Right forelimb (tissue), 1 donor: ENCODE measurements at places on chromosomes 3 and 15.

GRCh38 chr3:9721015-9721699, 10.4 kb upstream of the BRPF1 start:
- no peak for DNase-seq

- no peak for DNase-seq
Observed at GRCh38 chr3:105030211-105030610, 336.5 kb upstream of the ALCAM start.

GRCh38 chr15:66939016-66939415, 126.4 kb upstream of the SMAD3 start:
- DNase-seq, result no peak

DNA sequence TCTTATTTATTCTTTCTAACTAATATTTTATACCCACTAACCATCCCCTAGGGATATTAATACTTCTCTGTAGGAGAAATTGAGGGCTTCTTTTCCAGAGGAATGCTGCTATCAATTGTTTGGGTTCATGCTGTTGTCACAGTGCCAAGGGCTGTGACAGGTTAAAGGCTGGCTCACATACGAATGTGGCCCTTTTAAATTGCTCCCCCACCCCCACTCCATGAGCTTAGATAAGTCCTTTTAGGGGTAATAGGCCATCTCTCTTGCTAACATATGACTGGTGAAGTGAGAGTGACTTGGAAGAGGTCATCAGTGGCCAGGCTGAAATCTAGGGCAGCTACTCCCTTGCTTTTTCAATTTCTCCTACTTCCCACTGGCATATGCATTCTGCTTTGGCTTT, 121.9 kb upstream of the DPH6 start:
- DNase-seq, result no peak

GRCh38 chr15:40354408-40355171, 3.4 kb upstream of the DISP2 start:
- DNase-seq, result no peak

- no peak for DNase-seq
Observed at GRCh38 chr3:102529452-102529851, 94.6 kb downstream of the ZPLD1 start.

DNA sequence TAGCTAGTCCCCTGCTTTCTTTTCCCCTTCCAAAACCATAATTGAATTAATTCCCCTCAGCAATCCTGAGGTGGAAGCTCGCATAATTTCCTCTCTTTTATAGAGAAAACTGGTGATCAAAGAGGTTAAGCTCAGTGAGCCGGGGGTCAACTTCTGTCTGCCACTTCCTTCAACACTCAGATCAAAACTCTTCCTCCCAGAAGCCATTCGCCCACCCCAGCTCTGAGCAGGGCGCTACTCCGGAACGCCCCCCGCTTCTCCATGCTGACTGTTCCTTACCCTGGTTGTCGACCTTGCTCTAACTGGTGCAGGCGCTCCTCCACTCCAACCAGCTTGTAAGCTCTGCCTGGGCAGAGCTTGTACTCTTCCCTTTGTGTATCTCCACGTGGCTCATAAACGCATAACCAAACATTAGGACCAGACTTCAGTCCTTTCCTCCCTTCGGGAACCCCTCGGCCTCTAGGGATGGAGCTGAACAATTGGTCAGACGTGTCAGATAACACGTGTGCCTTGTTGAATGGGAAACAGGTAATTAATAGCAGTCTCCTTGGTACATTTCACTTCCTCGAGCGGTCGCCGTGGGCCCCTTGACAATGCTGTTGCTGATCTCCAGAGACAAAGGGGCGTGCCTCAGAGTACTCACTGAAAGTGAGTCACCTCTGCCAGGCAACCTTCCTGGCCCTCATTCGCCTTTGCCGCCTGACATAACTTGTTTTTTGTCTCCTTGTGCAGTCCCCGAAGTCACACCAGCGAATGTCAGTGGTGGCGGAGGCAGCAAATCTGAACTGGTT, 71.8 kb downstream of the IL5RA start:
- DNase-seq, result no peak

GRCh38 chr3:56751056-56751707, 50.6 kb downstream of the ARHGEF3 start:
- DNase-seq, result no peak

- no peak for DNase-seq
Observed at GRCh38 chr3:197590313-197590962, 34.7 kb upstream of the BDH1 start.

GRCh38 chr3:158233791-158234190, 123.9 kb downstream of the RSRC1 start:
- DNase-seq, result no peak

DNA sequence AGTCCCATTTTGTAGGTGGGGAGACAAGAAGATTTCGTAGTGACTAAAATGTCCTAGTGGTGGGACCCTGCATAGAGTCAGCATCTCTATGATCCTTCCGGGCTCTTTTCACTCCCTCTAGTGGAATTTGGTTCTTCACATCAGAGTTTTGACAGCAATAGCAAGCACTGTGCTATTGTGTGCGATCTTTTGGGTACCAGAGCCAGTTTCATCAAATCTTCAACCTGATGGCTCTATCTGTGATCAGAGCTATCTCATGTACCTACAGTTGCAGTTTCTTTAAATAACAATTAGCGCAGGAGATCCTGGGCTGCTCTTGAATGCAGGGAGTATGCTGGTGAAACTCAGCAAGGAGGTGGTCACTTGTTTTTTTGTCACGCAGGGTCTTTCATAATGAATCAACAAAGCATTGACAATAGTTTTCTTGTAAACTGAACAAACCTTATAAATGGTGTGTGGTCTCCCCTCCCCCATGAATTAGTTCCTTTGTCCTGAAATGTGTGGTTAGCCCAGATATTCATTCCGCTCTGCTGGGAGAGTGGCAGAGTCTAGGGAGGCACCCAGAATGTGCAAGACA, 257.2 kb upstream of the SOX2 start:
- no peak for DNase-seq

DNA sequence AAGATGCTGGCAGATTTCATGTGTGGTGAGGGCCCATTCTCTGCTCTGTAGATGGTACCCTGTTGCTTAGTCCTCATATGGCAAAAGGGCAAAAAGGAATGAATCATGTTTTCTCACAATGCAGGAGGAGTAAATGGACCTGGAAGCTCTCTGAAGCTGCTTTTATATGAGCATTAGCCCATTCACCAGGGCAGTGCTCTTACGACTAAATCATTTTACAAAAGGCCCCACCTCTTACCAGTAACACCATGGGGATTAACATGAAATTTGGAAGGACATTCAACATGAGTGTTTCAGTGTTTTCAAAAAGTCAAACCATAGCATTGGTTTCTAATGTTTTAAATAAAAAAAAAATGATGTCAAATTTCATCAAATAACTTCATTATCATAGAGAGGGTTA, 495.7 kb upstream of the CBLB start:
- no peak for DNase-seq

DNA sequence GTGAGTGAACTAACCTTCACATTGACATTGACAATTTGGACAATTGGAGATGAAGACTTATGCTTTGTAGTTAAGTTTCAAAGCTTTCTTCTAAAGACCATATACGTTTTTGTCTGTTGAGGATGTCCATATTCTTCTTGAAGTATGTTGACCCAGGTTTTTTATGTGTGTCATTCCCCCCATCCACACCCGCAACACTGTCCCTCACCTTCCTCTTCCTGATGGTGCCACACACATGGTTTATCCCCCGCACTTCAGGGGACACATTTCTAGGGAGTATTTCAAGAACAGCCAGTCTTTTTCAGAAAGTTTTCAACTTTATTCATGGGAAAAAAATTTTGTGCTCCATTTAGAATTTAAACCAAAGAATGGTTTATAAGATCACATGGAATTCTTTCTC, 105.1 kb downstream of the GHSR start:
- no peak for DNase-seq

DNA sequence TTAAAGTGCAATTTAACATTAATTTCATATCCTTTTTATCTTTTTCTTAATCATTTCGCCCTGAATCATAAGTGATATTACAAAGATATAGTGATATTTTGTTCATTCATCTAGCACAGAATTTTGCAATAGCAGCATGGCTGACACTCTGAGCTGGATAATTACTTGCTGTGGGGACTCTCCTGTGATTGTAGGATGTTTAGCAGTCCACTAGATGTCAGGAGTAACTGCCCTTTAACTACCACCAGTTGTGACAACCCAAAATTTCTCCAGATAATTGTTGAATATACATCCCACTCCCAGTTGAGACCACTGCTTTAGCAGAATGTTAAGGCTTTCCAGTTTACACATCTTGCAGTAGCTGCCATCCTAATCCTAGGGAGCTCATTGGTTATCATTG, 196.8 kb upstream of the MBNL1 start:
- no peak for DNase-seq

GRCh38 chr3:126390751-126391150, 4.0 kb upstream of the CFAP100 start:
- no peak for DNase-seq

DNA sequence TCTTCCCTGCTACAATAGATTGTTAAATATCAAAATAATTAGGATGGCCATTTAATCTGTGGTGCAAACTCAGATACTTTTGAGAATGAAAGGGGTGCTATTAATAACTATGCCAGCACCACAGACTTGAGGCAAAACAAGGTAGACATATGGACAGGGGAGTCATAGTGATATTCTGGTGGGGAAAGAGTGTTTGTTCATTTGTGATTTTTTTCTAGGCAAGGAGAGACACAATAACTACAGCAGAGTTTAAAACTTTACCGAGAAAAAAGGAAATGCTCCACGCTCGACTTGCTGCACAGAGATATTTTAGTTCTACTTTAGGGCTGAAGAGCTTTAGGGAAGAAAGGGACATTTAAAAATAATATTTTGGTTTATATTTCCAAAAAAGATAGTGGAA, 611.2 kb upstream of the GRM7 start:
- no peak for DNase-seq

DNA sequence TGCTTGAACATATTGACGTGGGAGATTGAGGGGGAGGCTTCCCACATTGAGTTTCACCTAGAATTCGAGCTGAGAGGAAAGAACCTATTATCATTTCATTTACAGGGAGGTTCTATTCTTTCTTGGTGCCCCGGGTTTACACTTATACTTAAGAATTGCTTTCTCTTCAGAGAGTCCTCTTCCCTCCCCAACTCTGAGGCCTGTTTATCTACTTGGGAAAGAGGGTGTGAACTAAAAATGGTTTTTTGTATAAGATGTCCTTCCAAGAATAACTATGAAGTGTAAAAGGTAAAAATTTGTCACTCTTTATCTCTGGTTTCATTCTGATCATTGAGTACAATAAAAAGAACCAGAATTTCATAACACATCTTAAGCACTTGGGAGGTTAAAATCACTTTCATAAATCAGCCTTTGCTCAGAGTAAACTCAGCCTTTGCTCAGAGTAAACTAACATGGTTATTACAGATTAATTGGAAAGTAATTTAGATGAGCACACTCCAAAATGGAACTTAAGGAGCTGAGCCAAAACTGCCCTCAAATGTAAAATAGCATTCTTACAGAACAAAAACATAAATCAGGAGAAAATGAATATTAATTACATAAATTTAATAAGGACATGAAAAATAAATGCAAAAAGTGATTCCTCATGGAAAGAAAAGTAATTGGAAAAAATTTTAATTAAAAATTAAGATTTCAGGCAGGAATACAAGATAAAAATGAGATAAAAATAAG, 75.2 kb downstream of the GADL1 start:
- no peak for DNase-seq

DNA sequence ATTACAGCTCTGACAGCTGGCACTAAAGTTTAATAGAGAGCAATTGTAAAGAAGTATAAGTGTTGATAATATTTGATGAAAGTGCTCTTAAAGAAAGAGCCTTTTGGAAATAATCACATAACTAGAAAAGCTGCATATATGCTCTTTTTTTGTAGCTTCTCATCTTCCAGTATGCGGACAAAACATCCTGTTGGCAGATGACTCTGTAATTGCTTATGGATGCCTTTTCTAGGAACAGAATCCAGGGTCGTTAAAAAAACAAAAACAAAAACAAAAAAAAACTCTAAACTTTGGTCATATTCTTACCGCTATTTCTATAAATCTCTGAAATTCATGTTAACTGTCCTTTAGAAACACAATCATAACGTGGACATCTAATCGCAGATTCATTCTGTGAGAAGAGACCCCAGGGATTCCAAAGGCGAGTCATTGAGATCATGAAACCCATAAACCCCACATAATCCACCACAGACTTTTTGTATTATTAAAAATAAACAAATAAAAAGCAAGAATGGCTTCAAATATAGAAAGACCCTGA, 109.8 kb downstream of the EPHA3 start:
- no peak for DNase-seq

DNA sequence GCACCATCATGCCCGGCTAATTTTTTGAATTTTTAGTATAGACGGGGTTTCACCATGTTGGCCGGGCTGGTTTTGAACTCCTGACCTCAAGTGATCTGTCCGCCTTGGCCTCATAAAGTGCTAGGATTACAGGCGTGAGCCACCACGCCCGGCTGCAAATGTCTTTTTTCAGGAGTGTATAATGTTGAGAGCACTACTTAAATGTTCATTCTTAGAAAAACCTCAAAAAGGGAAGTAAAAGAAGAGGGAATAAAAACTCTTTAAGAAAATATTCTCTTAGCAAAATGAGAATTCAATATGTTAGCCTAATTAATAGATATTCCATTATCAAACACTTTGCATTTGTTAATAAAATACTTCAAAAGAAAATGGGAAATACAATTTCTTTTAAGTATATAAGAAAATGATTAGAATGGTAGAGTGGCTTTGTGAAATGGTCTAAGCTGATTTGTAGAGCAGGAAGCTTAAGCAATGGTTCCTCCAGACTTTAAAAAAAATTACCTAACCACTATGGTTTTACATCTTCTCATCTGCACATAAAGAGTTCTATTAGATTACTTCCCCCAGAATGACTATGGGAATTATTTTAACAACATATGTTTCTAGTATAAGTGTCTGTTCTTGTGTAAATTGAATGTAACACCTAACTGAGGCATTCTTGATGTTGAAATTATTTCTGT, 226.7 kb upstream of the ALCAM start:
- DNase-seq, result no peak

GRCh38 chr15:90001062-90001682, at the start of gene ZNF710:
Gene ZNF710, plus strand, starts transcription at chr15:90001324. Its CDS starts 65,814 bp downstream, at chr15:90067138.
- peak; percentile 83 for DNase-seq

DNA sequence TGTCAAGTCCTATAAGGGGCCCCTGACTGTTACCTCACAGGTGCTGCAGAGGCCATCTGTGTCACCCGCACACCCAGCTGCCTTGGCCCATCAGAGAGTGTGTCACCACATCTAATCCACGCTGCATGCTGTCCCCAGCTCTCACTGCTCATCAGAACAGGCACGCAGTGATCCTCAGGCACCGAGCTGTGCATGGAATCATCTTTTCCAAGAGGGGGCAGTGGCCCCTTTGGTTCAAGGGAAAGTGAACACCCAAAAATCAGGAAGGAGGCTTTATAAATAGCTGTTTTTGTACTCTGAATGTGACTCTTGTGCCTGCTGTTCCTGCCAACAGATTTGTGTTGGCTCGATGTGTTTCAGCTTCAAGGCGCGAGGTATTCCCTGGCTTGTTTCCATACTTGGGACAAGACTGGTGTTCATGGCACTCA, 110.3 kb upstream of the ETV5 start:
- peak; percentile 63 for DNase-seq

DNA sequence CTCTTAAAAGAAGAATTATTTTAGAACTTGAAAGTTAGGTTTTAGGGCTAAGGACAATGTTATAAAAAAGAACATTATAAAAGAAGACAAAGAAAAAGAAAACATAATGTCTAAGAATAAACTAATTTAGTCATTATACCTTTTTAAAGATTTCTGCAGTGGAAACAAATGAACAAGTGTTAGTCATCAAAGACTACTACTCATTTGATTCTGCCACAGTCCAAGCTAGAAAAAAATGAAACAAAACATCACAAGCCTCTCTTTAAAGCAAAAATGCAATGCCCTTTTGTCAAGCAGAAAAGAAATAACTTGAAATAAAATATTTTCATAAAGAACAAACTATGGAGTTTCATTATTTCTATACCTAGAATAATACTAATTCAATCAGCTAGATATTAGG, 102.0 kb downstream of the TBC1D5 start:
- no peak for DNase-seq
